Activated CD8-positive, alpha-beta memory T cell treated with anti-CD3 and anti-CD28 coated beads, Interleukin-2, amount 50 U/mL, for 4 hours (primary cell): ENCODE measurements at places on chromosomes 1 and 21.

DNA sequence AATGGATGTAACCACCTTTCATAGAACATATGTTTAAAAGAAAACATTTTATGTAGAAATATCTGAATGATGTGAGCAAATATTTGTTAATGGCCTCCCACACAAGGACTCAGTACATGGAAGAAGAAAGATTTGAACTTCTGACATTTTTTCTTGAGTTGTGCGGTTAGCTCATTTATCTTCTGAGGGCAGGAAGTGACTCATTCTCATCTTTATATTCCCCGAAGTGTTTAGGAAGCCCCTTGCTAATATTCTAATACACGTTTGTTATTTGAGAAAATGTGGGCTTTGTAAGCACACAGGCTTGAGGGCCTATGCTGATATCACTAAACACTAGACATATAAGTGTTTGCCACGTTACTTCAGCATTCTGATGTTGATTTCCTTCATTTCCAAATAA, 392.5 kb upstream of the PTBP2 start:
- no peak for DNase-seq

DNA sequence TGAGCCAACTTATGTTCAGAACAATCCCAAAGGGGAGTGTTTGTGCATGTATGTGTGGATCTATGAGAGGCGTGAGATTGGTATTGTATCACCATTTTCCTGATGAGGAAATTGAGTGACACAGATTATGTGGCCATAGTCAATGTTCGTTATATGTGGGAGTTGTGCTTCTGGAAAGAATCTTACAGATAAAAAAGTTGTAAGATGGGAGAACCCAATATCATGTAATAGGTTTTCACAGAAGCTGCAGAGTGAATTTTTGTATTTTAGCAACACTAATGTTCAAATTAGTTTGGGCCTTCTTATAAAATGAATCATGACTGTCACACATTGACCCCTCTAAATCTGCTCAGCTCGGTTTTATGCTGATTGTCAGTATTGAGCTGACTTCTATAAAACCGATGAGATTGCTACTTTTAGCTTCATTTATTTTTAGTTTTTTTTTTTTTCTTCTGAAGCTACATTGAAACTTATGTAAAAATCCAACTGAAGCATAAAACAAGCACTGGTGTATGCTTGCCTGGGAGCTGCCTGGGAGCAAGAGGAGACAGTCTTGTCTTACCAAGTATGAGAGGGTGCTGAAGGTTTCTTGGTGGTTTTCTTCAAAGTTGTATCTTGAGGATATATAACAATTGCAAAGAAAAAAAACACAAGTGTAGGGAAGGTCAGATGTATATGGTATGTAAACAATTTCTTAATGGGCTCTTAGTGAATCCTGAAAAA, 4.1 kb downstream of the RWDD3 start:
- no peak for DNase-seq

GRCh38 chr1:96361961-96362360, 359.6 kb upstream of the PTBP2 start:
- DNase-seq = no peak

DNA sequence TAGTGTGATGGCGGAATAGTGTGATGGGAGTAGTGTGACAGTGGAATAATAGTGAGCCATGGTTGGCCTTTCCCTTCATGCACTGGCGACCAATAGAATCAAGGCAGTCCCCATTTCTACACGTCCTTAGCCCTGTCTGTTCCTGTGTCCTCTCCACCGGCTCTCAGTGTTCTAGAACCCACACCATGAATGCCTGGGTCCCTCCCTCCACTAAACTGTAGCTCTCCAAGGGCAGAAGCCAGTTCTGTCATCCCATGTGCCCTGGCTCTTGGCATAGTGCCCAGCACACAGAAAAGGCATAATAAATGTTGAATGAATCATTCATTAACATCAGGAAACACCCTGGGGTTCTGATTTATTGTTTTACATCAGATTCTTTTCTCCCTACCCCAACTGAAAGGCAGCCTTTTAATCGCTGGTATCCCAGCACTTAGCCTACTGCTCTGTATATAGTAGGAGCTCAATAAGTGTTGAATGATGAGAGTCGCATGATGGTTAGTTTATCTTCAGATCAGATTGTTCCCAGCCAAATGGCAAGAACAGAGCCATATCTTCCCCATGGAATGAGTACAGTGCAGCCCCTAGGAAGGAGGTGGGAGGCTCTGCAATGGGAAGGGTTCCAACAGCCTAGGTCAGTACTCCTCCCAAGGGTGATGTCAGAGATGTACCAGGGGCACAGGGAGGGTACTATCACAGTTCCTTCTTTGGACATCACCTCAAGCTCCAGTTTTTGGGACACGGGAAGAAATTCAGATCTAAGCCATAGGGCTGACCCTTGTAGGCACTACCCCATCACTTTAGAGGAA, 325.7 kb downstream of the HHAT start:
- DNase-seq = no peak

DNA sequence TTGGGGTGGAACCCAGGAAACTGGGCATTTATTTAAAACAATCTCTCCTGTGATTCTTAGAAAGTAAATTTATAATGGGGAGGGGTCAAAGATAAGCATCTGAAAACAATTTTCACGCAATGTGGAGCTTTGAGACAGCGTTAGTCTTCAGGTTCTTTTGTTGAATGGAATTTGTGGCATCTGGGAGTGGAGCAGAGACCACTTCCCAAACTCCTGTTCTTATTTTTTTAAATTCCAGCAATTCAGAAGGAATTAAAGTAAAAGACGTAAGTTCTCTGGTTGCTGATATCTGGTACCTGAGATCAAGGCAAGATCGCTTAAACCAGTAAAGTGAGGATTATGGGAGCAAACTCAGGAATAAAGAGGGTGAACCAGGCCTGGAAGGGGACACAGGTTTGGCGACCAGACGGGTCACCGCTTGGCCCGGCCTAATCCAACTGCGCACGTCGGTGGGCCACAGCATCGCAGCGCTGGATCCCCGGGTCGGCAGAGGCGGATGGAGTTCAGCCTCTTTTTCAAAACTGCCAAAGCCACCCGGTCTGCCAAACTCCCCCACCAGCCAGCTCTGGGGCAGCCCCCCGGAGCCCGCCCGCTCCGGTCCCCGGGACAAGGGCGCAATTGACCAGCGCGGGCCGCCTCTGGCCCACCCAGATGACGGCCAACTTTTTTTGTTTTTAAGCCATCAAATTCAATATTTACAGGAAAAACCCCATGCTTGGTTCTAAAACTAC, 754 bp upstream of the PDPN start:
- DNase-seq = no peak

- DNase-seq = peak; percentile 78
Observed at GRCh38 chr1:43991476-43992231, at the start of gene CCDC24. Gene CCDC24 (plus strand): TSS chr1:43991599. CDS start chr1:43991879, 280 bp downstream.

- DNase-seq = no peak
Observed at GRCh38 chr1:116878804-116879477, 30.8 kb upstream of the PTGFRN start.

DNA sequence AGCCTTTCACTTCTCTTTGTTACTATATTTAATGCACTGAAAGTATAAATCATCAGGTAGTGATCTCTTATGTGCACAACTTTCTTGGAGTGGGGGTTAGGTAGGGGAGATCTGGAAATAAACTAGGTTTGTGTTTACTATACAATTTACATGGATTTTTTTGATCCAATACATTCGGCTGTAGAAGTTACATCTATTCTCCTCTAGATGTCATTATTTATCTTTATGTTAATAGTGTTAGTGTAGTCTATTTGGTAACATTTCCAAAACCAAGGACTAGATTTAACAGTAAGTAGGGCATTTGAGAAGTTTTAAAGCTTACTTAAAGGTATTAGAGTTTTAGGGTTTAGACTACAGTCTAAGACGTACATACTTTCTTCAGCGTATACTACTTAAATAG, 5.4 kb downstream of the VPS45 start:
- DNase-seq = no peak

- DNase-seq = no peak
Observed at GRCh38 chr21:14617040-14617393, 70.9 kb upstream of the SAMSN1 start.

DNA sequence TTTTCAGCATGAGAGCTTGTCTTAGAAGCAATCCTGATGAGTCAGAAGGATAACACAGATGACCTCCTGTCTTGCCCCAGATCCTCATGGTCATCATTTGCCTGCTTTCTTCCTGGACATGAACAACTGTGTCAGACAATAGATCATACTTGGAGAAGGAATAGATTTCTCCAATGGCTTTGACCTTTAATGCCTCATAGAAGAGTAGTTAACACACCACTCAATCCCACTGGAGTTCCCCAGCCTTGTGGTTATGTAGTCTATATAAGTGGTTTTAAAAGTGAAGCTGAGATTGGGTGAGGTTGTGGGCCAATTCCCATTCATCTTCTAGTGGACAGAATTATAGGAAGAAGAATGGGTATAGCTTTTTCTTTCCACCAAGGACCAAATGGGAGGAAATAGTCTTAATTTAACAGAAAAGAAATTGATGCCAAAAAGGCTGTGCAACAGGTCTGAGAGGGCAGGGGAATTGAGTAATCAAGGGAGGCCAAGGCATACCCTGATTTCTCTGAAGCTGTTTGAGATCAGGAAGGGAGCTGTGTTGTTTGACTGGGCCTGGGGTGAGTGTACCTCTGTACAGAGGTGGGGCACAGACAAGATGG, 14.4 kb downstream of the PRCC start:
- DNase-seq = no peak

DNA sequence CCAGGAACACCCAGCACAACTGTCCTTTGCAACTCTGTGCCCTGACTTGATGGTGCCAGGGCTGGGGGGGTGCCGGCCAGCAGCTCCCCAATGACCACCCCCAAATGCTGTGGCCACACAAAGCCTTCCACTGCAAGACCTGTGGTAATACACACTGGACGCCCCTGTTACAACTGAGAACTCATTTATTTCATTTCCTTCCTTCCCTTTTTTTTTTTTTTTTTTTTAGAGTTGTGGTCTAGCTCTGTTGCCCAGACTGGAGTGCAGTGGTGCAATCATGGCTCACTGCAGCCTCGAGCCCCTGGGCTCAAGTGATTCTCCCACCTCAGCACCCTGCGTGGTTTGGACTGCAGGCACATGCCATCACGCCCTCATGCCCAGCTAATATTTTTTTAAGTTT, 25.2 kb downstream of the TP73 start:
- DNase-seq = no peak

DNA sequence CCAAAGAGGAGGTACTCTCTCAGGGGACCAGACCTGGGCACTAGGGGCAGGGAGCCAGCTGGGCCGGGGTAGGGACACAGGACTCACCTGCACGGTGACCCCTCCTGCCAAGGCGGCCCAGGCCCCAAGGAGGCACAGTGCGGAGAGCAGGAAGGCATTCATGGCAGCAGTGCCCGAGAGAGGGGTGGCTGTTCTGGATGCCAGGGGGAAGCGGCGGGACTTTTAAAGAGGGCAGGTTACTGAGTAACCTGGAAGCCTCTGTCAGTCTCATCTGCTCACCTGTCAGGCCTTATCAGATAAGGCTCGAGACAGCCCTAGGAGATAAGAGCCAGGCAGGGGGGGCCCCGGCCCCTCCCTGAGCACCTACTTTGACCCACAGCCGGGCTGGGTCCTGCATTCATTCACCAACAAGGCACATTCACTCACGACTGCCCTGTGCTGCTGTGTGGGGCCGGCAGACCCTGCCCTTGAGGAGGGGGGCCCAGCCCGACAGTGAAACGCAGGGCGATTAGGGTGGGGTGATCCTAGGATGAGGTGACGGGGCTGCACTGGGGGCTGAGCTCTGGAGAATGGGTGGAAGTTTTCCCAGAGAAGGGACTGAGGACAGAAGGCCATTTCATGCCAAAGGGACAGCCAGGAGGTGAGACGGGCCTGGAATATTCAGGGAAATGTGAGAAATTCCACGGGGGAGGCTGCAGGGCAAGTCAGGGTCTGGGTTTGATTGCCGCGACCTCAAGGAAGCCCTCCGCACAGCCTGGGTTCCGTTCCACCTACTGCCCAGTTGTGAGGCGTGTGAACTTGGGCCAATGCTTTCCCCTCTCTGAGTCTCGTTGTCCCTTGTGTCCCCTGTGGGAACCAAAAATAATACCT, at the start of gene GUCA2A:
GUCA2A (minus strand) TSS at position 195 of the 870 bp plus-strand sequence; CDS start at position 162, 33 bp downstream.
- DNase-seq = no peak

GRCh38 chr21:20999659-21000058, 1.4 kb downstream of the NCAM2 start:
- DNase-seq = peak; percentile 23

DNA sequence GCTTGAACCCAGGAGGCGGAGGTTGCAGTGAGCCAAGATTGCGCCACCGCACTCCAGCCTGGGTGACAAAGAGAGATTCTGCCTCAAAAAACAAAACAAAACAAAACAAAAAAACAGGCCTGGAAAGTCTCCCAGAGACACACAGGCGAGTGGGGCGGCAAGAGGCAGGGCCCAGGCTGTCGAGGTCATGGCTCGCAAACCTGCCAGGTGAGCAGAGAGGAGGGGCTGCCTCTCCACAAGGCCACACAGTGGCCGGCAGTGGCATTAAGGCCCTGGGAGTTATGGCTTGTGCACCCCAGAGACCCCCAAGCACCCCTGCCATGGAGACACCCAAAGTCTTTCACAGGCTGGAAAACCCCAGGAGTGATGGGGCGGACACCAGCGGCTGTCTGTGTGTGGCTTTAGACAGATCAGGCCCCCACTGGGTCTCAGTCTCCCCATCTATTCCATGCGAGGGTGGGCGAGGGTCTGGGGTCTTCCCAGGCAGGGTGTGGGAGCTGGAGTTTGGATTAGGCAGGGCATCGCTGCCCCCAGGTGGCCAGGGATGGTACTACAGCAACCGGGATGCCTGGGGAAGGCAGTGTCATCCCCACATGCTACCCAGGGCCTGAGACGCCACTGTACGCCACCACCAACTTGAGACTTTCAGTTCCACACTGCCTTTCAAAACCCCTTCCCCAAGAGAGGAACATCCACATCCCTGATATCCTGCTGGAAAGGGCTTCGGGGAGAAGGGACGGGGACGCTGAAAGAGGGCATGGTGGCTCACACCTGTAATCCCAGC, 7.3 kb upstream of the CTRC start:
- DNase-seq = peak; percentile 79

GRCh38 chr1:226110249-226111097, 48.0 kb downstream of the H3-3A start:
- peak; percentile 61 for DNase-seq

GRCh38 chr1:224585051-224585450, 31.1 kb upstream of the CNIH3 start:
- DNase-seq = no peak

DNA sequence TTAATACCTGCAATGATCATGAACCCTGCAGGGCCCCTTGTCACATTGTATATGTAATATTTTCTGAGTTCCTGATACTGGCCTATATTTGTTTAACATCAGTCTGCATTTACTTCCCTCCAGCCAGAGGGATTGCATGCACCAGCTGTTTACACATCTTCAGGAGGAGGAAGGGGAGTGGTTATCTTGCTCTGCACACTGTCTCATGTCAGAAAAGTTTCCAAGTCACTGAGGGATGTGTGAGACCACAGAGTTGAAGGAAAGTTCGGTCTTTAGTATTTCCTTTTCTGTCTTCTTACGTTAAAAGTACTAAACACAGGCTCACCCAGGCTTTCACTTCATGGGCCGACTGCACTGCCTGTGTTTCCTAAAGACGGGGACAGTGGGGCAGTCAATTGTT, 574.1 kb downstream of the LMO4 start:
- no peak for DNase-seq

- no peak for DNase-seq
Observed at GRCh38 chr21:46456750-46457149, 1.9 kb upstream of the DIP2A start.
